ENCODE measurements at places on chromosomes 16 and 17. TPM values are rescaled to one million over a fixed set of nuclear protein-coding genes. Genes with fewer than 3 reads are reported as not detected.

DNA sequence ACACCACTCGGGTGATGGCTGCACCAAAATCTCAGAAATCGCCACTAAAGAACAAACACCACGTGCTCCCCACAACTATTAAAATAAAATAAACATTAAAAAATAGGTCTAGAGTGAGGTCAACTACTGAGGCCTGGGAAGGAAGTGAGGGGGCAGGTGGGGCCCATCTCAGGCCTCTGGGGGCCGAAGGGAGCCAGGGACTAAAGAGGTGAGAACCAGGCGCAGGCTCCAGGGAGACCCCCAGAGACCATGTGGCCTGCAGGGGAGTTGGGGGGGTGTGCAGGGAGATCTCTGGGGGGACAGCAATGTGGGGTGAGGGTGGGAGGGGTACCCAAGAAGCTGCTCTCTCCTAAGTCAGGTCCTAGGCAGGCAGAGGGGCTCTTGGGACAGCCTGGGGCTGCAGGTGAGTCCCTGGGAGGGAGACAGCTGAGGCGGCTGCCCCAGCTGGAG, 111.3 kb upstream of the SMURF2 start:
- no peak for DNase-seq

The CDR2L gene
- polyA plus RNA-seq = 12.5 TPM

The TP53TG3F gene
- polyA plus RNA-seq = not detected

DNA sequence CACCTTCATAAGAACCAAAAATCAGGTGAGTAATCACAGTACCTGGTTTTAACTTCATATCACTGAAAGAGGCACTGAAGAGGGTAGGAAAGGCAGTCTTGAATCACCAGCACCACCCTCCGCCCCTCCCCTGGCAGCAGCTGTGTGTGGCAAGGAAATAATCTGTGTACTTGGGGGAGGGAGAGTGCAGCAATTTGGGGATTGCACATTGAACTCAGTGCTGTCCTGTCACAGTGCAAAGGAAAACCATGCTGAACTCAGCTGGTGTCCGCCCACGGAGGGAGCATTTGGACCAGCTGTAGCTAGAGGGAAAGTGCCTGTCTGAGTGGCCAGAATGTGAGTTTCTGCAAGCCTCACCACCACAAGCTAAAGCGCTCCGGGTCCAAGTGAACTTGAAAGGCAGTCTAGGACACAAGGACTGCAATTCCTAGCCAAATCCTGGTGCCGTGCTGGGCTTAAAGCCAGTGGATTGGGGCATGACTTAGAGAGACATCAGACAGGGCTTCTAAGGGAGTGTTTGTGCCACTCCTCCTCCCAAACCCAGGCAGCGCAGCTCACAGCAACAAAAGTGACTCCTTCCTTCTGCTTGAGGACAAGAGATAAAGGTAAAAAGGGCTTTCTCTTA, 39.7 kb upstream of the ALDH3A1 start:
- DNase-seq = no peak

DNA sequence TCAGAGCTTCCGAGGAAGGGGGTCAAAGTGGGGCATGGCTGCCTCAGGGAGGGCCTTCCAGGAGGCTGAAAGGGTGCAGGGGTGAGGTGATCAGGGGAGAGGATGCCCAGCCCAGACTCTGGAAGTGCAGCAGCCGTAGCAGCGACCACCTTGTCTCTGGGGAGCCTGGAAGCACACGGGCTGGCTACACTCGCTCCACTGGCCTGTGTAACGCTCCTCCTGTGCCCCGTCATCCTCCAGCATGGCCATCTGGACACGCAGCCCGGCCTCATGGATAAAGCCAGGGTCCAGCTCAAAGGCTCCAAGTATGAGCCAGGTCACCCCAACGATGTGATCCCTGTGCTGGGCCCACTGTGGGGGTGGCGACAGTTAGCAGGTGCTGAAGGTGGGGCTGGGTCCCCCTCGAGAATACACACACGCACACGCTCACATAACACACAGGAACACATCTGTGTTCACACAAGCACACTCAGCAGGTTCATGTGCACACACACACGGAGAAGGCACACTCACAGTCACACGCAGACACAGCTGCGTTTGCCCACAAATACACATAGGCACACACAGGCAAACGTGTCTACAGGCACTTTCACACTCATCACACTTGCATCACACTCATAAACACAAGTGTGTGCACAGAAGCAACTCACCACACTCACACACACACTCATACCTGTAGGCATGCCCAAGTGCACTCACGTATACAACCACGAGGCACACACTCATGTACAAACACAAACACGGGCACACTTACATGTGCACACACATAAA, 19.3 kb downstream of the POLR3K start:
- DNase-seq = no peak

DNA sequence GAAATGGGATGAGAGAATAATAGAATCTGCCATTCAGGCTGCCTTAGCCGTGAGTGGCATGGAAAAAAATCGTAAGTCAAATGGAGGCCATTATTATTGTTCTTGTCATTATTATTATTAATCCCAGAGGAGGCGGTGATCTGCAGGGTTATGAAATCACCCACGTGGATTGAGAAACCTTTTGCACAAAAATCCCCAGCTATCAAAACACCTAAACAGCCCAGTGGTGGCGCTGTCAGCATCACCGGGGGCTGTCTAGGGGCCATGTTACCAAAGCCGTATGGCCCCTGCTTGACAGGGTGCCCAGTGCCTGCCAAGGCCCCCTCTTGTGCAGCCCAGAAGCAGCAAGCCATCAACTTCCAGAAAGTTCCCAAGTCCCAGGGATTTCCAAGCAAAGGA, 25.2 kb downstream of the CNGB1 start:
- no peak for DNase-seq

The KRT39 gene
- not detected for polyA plus RNA-seq

The ST6GALNAC2 gene
- polyA plus RNA-seq = 6.5 TPM

The GRB7 gene
- 20.9 TPM for polyA plus RNA-seq

The CTRB1 gene
- not detected for polyA plus RNA-seq

- DNase-seq = no peak
These were observed 69.8 kb downstream of the SLC39A11 start for GRCh38 chr17:73022694-73023093.

- peak; percentile 83 for DNase-seq
These were observed 260.2 kb downstream of the ZFHX3 start for GRCh38 chr16:72787514-72788268.

- DNase-seq = no peak
These were observed 24.6 kb upstream of the RPH3AL start for GRCh38 chr17:376936-377863.

- peak; percentile 72 for DNase-seq
These were observed 1.5 kb downstream of the DLX3 start for GRCh38 chr17:49993423-49994060.

- DNase-seq = peak; percentile 18
These were observed 59.9 kb downstream of the LITAF start for GRCh38 chr16:11526655-11527350.

The WSB1 gene
- 59.8 TPM for polyA plus RNA-seq

- no peak for DNase-seq
These were observed 7.1 kb upstream of the ZNF213 start for GRCh38 chr16:3127745-3128144.

DNA sequence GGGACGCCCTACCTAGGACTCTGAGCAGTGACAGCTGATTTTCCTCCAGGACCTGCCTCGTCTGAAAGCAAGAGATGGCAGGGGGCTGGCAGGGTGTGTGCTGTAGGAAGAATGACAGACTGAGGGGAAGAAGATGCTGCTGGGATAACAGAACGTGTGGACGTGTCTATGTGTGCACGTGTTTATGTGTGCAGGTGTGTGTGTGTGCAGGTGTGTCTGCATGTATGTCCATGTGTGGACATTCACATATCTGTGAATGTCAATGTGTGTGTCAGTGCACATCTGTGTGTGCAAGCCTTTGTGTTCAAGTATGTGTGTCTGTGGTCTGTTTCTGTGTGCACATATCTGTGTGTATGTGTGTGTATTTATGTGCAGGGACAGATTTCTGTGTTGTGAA, 132.5 kb downstream of the SDK2 start:
- DNase-seq = no peak

The CSH1 gene
- not detected for polyA plus RNA-seq

The MAF gene
- 47.1 TPM for polyA plus RNA-seq

GRCh38 chr16:23244122-23244521, 58.0 kb upstream of the SCNN1B start:
- DNase-seq = no peak

- DNase-seq = no peak
These were observed 2.2 kb downstream of the SP2 start for GRCh38 chr17:47898241-47898640.

DNA sequence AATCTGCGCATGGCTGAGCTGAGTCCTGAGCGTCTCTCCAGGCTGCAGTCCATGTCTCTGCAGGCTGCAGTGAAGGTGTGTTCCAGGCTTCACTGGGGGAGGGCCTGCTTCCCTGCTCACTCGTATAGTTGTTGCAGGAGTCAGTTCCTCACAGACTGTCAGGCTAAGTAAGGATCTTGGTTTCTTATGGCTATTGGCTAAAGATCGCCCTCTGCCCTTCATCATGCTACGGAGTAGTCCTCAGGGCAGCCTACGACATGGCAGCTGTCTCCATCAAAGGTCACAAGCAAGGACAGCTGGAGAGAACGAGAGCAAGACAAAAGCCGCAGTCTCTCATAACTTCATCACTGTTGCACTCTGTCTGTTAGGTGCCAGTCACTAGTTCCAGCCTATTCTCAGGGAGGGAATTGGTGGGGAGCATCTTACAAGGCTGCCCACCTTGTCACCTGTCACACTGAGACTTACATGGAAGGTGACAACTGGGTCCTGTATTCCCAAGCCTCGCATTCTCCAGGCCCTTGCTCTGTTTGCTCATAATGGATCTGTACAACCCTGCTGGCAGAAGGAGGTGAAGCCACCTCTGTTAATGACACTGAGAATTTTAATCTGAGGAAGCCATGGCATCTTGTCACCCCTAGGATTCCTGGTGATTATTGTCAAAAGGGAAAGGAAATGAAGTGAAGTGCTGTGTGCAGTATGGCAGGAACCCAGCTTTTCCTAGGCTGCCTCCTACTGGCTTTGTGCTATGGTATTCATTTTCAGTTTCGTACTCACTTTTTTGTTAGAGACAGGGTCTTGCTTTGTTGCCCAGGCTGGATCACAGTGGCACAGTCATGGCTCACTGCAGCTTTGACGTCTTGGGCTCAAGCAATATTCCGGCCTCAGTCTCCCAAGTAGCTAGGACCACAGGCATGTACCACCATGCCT, 43.4 kb downstream of the MFSD11 start:
- no peak for DNase-seq

DNA sequence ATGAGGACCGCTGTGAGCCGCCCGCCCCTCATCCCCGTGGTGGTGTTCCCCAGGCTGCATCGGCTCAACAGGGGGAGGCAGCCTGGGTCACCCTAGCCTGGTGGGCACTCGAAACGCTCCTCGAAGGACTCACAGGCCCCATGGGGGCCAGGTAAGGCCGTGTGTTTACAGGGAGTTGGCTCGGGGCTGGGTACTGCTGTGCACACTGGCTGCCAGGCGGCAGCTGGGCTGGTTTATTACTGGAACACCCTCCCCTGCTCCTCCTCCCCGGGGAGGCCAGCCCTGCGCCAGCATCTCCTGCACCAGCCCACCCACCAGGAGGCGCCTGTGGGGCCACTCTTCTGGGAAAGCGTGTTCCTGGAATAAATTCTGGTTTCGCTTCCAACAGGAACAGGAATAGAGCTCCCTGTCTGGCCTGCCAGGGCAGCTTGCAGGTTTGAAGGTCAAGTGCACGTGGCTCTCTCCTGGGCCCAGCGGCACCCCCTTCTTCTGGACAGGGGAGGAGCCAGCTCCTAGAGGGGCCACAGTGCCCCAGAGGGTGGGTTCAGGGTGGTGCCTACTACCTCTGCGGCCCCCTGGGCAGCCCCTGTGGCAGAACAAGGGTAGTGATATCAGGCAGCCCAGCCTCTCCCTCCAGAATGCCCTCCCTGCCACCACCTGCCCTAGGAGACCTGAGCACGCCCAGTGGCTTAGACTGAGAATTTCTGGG, 11.3 kb downstream of the MCRIP1 start:
- no peak for DNase-seq

GRCh38 chr17:17681744-17682292, 560 bp downstream of the RAI1 start:
- DNase-seq = no peak

DNA sequence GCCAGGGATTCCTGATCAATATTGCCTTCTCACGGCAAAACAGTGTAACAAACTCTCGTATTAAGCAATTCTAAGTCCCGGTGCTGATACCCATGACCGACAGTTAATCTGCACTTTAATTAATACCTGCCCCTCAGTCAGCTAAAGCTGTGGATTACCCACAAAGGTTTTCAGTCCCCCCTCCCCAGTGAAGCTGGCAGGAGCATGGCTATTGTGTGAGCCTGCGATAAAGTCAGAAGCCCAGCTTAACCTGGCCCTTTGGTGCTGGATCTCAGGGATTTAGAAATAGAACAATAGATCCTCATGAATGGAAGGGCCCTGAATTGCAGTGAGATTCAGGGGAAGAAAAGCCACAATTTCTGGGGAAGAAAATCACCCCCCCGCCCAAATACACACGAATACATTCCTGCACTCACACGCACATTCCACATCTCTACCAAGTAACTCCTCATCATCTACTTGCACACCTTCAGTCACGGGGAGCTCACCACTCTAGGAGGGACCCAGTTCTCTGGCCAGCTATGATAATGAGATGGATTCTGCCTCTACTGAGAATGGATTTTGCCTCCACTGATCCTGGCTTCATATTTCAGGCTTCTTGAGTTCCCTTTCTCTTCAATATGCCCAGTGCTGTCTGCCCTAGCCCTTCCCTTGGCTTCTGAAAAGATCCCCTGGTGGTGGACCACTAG, 102.6 kb downstream of the WSCD1 start:
- DNase-seq = no peak

The PDE6G gene
- polyA plus RNA-seq = 5.4 TPM

- no peak for DNase-seq
These were observed 434.7 kb upstream of the RBFOX1 start for GRCh38 chr16:6897876-6898485.

GRCh38 chr16:117379-118365, 20.8 kb downstream of the NPRL3 start:
- DNase-seq = peak; percentile 83

The IL34 gene
- 5.9 TPM for polyA plus RNA-seq

GRCh38 chr17:45240905-45241327, 19.2 kb downstream of the FMNL1 start:
- DNase-seq = no peak

The CDH1 gene
- polyA plus RNA-seq = 47.0 TPM

DNA sequence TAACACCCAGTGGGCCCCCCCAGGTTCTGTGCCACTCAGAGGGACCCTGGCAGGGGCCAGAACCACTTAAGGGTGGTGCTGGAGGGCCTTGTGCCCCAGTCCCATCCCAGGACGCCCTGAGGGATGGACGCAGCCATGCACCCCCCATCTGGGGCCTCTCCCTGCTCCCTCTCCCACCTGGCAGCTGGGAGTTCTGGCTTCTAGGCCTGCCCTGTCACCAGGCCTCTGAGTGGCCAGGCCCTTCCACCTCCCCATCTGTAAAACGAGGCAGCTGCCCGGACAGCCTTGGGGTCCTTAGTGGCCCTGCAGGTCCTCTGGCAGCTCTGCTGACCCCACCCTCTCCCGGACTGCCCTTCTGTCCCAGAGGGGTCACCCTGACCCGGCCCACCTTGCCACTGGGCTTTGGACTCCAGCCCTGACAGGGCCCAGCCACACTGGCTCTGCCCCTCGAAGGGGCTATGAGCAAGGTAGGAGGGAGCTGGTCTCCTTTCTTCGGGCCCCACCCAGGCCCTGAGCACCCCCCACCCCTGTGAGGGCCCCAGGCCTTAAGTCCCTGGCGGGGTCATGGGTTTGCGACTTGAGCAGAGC, 12.3 kb downstream of the PAM16 start:
- DNase-seq = no peak

The NLE1 gene
- 9.6 TPM for polyA plus RNA-seq

GRCh38 chr17:69716556-69716955, 302.1 kb downstream of the MAP2K6 start:
- no peak for DNase-seq

- DNase-seq = no peak
These were observed 6.9 kb upstream of the PRSS27 start for GRCh38 chr16:2726923-2727322.

Measured in kidney (tissue), 22 donors.